Activated CD8-positive, alpha-beta memory T cell treated with anti-CD3 and anti-CD28 coated beads for 1 hour (primary cell): ENCODE measurements at places on chromosomes 5 and 9.

GRCh38 chr5:154811653-154812465 is 38.5 kb downstream of the FAXDC2 start:
- no peak for DNase-seq

DNA sequence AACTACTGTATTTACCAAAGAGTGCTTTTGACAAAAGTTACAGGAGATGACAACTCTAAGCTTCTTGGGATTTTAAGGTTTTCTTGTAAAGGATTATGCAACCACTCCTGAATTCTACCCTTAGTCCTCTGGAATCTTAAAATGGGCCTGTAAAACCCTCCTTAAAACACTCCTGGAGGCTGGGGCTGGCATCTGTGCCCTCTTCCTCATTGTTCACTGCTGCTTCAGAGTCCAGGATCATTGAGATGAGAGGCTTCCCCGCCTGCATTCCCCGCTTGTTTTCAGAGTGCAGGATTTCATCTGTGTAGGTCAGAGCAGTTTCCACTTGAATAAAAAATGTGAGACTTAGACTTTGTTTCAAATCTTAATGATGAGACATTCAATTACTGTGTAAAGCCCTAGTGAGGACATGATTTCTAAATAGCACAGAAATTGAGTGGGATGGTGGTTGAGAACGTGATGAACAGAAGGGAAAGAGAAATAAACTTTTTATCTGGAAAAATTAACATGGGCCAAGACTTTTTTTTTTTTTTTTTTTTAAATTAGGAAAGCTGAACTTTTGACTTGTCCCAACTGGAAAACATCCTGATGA is 40.4 kb downstream of the PCSK5 start:
- no peak for DNase-seq

- no peak for DNase-seq
Measured at GRCh38 chr5:92332039-92332438, 948.9 kb upstream of the ARRDC3 start.

GRCh38 chr9:1454616-1455347 is 404.6 kb downstream of the DMRT2 start:
- DNase-seq = no peak

DNA sequence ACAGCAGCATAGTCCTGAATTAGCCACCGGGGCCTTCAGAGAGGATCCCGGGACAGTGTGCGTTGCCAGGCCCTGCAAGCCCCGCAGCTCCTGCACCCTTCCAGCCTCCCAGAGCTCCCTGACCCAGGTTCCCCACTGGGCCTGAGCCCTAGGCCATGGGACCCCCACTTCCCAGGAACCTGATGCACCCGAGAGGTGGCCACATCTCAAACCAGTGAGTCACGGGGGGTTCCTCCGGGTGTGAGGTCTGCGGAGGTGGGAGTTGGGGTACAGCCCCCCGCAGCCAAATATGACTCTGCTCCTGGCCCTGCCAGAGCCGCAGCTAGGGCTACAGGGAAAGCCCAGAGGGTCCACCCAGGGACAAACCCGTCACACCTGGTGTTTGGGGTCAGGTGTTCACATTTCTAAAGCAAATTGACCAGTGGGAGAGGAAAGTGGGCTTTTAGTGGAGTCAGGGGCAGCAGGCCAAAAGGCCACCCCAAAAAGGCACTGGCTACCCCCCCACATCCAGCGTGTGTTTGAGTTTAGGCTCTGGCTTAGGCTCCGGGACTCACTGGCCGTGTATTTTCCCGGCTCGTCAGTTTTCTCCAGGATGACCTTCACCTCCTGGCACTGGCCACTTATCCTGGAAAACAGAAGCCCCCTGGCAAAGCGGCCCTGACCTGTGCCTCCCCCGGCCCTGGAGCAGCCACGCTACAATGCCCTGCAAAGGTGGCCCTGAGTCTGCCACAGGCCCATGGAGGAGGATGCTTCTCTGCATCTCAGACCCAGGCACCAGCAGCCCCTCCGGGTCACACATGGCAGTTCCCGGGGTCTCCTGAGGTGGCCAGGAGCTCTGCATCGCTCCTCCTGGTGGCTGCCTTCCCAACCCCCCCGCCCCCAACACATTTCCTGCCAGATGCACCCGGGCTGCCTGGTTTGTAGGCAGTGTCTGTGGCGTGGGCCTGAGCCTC is 17.4 kb upstream of the OBP2B start:
- DNase-seq = no peak

GRCh38 chr9:127116957-127117356 is 5.5 kb downstream of the ANGPTL2 start:
- DNase-seq = no peak

GRCh38 chr5:58759745-58760144 is 176.9 kb downstream of the RAB3C start:
- DNase-seq = no peak

DNA sequence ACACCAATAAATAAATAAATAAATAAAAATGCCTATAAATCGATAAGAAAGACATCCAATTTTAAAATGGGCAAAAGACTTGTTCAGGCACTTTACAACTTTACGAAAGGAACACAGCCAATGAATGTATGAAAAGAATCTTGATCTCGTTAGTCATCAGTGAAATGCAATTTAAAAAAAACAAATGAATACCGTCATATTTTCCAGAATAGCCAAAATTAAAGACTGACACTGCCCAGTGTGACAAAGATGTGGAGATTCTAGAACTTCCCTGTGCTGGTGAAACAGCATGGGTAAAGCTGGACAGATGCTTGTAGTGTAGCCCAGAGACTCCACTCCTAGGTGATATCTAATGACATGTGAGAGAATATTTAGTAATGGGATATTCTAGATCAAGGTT is 127.1 kb downstream of the GOLPH3 start:
- no peak for DNase-seq

GRCh38 chr9:93674580-93675335 is 98.4 kb downstream of the PHF2 start:
- no peak for DNase-seq

- no peak for DNase-seq
Measured at GRCh38 chr5:41683181-41683580, 172.8 kb upstream of the PLCXD3 start.

- no peak for DNase-seq
Measured at GRCh38 chr9:104993291-104993963, 65.5 kb upstream of the ABCA1 start.

- no peak for DNase-seq
Measured at GRCh38 chr9:15272377-15272928, 34.6 kb downstream of the TTC39B start.

GRCh38 chr9:71552480-71552879 is 215.8 kb downstream of the CEMIP2 start:
- no peak for DNase-seq

- DNase-seq = no peak
Measured at GRCh38 chr5:139171779-139172404, 26.3 kb downstream of the SIL1 start.

- DNase-seq = no peak
Measured at GRCh38 chr9:37381094-37381741, 41.3 kb upstream of the GRHPR start.

DNA sequence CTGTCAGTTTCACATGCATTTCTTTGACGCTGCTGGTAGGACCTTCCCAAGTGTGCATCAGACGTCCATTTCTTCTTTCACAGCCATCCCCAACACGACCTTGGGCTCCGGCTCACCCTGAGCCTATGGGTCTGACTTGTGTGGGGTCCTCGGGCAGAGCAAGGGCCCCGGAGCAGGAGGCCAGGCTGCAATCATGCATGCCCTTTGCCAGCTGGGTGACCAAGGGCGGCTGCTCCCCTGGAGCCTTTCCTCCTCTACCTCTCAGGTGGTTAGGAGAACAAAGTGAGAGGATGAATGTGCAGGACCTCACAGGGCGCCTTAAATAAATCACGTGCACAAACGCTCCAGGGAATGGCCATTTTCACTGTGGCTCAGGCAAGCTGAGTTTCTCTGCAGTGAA is 33.2 kb downstream of the TERT start:
- no peak for DNase-seq

- DNase-seq = no peak
Measured at GRCh38 chr5:176870110-176870591, 29.0 kb downstream of the HK3 start.
